ENCODE measurements at places on chromosomes 7 and 10. TPM values are rescaled to one million over a fixed set of nuclear protein-coding genes. Genes with fewer than 3 reads are reported as not detected.

GRCh38 chr7:3244241-3244814 is 56.7 kb upstream of the SDK1 start:
- DNase-seq, result no peak

GRCh38 chr10:86198271-86198670 is 168.3 kb downstream of the GRID1 start:
- no peak for DNase-seq

DNA sequence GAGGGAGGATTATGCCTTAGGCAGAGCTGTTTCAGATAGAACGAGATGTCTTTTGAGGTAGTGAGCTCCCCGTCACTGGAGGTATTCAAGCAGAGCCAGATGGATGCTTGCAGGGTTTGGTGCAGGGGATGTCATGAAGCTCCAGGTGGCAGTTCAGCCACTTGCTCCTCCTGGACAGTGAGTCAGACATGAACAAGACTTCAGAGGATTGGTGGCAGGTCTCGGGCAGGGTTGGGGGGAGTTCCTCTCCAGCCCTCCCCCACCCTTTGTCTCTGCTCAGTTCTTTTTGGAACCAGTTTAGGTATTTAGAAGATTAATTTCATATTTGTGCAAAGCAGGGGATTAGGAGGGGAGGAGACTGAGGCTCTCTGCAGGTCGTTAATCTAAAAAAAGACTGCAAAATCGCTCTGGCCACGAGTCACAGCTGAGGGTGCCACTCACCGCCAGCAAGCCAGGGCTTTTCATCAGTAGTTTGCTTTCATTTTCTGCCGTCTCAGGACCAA is 21.5 kb upstream of the MYL10 start:
- DNase-seq, result no peak

The SMIM30 gene
- total RNA-seq, result 115 TPM

DNA sequence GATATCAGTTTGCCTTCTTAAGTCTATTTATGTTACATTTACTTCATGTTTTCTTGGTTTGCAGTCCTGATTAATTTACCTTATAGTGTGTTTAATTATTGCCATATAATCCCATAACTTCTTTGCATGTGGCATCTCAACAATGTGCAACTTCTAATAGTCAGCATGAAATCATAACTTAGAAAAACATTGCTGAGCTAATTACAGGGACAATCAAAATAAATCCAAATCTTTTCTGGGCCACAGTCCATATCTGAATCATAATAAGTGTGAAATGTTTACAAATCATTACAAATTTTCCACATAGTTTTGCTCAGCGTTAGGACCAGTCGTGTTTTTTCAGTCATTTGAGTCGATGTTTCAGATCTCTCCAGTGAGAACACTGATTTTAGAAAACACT is 29.1 kb upstream of the CABCOCO1 start:
- peak; percentile 36 for DNase-seq

DNA sequence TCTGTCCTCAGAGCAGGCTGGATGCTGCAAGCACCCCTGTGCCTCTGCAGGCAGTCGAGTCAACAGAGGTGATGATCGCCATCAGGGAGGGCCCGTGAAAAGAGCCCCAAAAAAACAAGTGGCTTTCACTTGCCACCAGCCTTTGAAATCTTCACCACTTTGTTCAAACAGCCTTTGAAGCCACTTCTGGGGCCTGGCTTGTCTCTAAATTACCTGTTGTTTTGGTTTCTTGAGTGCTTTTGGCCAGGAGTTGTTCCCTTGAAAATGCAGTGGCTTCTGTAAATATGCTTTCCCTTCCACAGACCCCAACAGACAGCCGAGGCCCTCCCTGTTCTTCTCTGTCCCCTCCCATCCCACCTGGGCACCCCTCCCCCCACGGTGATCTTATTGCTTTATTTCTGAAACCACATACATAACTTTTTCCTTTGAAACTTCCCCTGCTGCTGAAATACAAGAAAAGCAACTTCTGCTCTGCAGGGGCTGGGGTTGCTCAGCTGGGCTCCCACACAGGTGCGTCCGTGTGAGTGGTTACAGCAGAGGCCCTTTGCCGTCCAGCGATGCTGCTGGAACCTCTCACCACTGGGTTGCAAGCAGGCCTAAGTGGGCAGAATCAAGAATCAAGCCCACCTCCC is 283.8 kb upstream of the SHH start:
- no peak for DNase-seq

The SKIDA1 gene
- 42.4 TPM for total RNA-seq

The GIMAP6 gene
- total RNA-seq, result 0.09 TPM

DNA sequence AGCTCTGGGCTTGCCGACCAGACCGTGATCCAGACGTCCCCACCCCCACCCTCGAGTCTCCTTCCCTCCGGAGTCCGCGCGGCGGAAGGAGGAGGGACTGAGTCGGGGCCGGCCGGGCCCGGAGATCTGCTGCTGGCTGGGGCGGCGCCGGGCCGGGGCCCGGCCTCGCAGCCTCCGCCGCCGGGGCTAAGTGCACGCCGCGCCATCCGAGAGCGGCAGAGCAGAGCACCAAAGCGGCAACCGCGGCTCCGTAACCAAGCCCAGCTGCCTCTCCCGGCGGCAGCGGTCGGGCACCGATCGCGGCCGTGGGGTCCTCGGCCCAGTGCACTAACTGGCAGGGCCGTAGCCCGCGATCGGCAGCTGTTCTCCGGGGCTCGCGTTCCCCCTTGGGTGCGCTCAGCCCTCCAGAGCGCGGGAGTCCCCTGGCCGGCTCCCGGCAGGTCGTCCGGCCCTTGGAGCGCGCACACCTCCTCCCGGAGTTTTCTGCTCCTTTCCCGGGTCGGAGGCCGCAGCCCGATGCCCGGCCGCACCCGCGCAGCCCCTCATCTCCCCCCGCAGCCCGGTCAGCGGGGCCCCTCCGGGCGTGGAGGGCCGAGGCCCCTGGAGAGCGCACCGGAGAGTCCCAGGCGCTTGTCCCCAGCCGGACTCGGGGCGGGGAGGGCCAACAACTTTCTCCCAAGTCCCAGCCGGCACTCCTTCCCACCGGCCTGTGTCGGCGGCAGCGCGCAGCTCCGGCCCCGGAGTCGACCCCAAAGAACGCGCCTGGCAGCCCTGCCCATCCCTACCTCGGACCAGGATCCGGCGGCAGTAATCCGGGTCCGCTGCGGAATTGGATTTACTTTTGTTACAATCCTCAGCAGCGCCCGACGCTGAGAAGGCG is 799 bp downstream of the VAX1 start:
- DNase-seq, result peak; percentile 57

- no peak for DNase-seq
These were observed 1.8 kb upstream of the INTS1 start for GRCh38 chr7:1505731-1506550.

- DNase-seq, result no peak
These were observed 21.3 kb downstream of the GCK start for GRCh38 chr7:44167920-44168319.

GRCh38 chr10:43162604-43163003 is 24.4 kb downstream of the CSGALNACT2 start:
- DNase-seq, result no peak
